ENCODE measurements at places on chromosomes 2 and 18. TPM values are rescaled to one million over a fixed set of nuclear protein-coding genes. Genes with fewer than 3 reads are reported as not detected.

Gene PID1
- 32.8 TPM for total RNA-seq

Gene POLR1A
- 14.5 TPM for total RNA-seq

Gene MBD1
- total RNA-seq, result 47.3 TPM

Gene UPP2
- 0.69 TPM for total RNA-seq

Gene LHCGR
- total RNA-seq, result 0.23 TPM

Gene KANSL1L
- 82.4 TPM for total RNA-seq
